ENCODE measurements at places on chromosomes 7 and 10. TPM values are rescaled to one million over a fixed set of nuclear protein-coding genes. Genes with fewer than 3 reads are reported as not detected.
A peak's percentile ranks its signal among the peaks of the same experiment; 100 is the strongest.

- no peak for DNase-seq
Measured at GRCh38 chr10:44354771-44355170, 30.1 kb downstream of the CXCL12 start.

GRCh38 chr7:94444813-94445212, 50.1 kb downstream of the COL1A2 start:
- DNase-seq: no peak

DNA sequence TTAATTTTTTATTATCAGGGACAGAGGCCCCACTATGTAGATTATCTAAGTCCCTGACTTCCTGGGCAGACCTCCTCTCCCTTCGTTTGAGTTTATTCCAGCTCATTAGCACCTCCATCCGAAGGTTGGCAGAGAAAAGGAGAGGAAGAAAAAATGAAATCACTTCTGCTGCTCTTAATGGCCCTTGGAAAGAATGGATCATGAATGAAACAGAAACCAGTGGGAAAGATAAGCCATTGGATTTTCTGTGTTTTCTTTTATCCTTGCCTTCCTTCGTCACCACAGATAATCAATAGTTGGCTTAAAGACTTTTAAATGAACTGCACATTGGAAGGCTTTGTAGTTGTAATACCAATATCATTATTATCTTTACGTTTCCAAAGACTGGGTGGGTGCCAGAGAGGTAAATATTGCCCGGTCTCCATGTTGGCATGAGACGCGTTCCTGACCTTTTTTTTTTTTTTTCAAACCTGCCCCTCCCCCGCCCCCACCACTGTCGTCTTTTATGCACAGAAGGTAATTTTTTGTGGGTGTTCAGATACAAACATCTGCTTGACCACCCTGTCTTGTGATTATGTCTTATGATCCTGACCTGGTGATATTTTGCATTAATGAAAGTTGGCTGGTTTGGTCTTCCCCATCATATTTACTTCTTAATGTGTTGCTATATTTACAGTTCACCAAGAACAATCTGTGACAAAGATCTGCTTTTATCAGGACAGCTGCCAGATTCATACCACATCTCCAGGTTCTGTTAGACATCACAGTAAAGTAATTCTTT, 116.8 kb downstream of the ARID5B start:
- DNase-seq: no peak

DNA sequence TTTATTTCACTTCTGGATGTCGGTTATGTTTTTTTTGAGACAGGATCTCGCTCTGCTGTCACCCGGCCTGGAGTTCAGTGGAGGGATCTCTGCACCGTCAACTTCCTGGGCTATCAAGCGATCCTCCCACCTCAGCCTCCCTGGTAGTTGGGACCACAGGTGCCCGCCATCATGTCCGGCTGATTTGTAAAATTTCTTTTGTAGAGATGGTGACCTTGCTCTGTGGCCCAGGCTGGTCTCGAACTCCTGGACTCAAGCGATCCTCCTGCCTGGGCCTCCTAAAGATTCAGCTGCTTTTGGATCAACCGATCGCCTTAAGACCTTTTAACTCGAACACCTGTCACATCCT, 606 bp upstream of the RABGEF1 start:
- DNase-seq: no peak

DNA sequence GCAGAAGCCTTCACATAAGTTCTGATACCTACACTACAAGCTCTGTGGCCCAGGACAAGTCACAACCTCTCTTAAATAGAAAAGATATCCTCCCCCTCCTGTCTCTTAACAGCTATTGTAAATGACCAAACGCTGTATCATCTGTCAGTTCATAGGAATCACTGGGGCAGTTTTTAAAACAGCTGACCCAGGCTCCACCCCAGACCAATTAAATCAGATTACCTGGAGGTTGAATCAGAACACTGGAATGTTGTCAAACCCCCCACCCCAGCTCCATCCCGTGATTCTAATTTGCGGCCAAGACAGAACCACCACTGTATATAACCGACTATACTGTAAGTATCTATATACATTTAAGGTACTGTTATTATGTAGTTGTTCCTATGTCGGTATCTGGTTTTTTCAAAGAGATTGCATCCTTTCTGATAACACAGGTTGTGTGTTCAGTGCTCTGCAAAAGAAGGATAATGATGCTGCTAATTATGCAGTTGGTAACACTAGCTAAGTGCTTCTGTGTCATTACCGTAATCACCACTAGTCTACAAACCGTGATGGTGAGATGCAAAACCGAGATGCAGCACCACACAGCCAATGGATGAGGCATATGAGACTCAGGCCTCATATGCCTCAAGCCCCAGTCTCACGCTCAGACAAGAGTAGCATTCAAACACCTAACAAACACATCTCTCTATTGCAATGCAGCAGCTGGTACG, 47.4 kb downstream of the TNS3 start:
- no peak for DNase-seq

DNA sequence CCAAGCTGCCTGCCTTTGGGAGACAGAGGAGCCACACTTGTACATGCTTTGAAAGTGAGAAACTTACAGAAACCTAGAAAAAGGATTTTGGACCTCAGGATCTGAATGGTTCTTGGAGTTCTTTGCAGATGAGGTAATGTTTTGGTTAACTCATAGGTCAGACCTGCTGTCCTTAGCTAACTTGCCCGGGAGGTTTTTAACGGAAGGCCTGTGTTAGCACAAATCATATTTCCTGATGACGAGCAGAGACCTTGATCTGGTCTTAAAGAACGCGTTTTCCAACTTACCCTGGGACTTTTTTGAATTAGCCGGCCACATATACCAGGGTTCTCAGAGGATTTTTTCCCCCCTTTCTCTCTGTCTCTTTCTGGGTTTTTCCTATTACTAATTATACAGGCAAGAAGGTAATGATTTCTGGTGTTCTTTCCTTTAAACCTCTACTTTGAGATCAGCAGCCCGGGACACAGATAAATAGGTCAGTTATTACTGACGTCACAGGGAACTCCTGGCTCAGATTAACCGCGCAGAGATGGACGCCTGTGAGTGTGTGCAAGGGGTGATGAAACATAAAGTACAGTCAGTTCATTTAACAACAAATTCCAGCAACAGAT, 101.7 kb upstream of the KLF6 start:
- no peak for DNase-seq

DNA sequence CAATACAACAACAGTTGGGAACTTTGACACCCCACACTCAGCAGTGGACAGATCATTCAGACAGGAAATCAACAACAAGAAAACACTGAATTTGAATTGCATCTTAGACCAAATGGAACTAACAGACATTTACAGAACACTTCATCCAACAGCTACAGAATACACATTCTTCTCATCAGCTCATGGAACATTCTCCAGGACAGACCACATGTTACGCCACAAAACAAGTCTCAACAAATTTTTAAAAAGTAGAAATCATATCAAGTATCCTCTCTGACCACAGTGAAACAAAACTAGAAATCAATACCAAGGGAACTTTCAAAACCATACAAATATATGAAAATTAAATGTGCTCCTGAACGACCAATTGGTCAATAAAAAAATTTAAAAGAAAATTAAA, 212.3 kb downstream of the DNAJC1 start:
- no peak for DNase-seq

The EIF5AL1 gene
- total RNA-seq: 0.32 TPM

The PPP1R17 gene
- total RNA-seq: not detected

DNA sequence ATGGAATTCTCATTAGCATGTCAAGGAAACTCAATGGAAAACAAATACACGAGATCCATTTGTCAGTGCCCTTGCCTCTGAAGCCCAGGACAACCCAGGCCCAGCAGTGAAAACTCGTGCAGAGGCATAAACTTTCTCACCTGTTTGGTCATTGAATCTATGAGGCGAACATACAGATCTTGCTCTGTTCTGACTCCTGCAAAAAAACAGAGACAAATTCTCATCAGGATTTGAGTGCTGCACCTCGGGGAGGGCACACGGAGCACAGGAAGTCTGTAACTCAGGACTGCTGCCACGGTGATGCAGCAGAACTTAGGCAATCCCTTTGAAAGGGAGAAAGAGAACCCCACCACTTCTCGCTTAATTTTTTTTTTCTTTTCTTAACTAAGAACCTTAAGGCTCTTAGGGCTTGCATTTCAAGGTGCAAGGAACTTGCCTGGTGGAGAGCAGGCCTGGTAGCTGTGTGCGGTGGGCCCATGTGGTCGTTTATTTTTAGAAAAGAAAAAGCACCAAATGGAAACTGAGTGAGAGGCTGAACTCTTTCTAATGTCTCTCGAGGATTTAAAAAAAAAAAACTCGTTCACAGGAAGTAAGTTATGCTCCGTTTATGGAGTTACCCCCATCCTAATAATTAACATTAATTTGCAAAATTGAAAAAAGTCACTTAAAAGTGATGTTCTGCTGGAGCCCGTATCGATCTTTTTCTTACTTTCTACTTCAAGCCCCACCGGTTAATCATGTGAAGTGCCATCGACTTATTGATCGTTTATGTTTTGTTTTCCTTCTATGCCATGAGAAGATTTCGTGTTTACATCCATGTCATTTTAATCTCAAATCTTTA, 1.8 kb downstream of the EBF3 start:
- no peak for DNase-seq

DNA sequence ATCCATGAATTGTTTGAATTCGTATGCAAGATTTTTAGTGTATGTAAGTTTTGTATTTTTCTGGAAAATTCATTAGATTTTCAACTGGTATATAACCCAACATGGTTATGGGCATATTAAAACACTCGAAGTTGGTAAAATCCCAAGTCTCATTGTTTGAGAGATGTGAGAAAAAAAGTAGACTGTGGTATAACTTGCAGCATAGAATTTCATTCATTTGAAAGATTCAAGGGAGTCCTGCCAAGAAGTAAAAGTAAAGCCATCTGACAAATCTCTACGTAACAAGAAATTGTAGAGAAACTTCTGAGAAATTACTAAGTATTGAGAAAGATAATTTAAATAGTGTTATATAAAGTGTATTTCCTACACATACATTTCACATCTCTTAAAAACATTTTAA, 40.2 kb downstream of the SEMA3E start:
- DNase-seq: no peak

The C7orf57 gene
- 0.11 TPM for total RNA-seq

The MYPN gene
- total RNA-seq: not detected

DNA sequence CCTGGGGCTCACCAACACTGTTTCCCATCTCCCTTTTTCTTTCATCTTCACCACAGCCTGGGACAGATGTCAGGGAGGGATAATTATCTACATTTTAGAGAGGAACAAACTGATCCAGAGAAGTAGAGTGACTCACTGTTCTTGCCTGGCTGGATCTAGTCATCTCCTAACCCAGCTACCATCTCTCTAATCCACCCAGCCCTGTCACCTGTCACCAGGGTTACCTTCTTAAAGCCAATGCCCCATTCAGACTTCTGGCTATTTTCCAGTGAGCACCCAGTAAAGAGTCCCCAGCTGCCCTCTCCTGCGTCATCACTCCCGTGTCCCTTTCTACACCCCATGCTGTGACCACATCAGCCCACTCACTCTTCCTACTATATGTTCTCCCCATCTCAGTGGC, 68.4 kb upstream of the DUSP5 start:
- no peak for DNase-seq

DNA sequence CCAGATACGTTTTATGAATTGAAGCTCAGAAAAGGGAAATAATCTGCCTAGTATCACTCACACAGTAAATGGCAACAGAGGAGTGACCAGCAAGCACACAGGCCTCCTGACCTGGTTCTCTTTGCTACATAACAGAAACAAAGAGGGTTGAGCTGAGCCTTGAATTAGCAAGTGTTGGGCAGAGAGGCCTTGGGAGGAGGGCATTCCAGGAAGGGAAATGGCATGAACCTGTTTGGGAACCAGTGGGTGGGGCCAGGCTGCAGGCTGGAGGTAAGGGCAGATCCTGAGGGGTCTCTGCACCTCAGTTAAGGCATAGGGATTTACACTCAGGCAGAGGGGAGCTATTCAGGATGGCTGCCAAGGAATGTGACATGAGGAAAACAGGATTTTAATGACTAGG, 24.8 kb upstream of the CYCS start:
- DNase-seq: no peak

GRCh38 chr10:79979976-79980687, 31.2 kb upstream of the SFTPD start:
- no peak for DNase-seq

GRCh38 chr10:96495544-96495943, 18.2 kb downstream of the TLL2 start:
- no peak for DNase-seq

DNA sequence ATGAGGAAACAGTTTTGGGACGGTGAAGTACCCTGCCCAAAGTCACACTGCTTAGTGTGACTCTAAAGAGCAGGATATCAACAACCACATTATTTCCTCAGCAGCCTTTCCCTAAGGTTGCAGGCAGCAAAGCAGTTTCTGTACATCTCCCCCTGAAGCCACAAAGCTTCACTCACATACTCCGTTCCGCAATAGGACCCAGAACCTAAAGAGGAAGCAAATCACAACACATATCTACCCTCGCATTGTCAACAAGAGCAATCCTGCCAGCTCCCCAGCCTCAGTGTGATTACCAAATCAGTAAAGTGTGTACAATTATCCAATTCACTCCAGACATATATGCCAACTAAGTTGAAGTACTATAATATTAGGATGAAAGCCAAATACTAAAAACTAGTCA, 30.8 kb downstream of the VAX1 start:
- no peak for DNase-seq

- no peak for DNase-seq
Measured at GRCh38 chr7:129514683-129515082, 12.4 kb downstream of the SMKR1 start.

DNA sequence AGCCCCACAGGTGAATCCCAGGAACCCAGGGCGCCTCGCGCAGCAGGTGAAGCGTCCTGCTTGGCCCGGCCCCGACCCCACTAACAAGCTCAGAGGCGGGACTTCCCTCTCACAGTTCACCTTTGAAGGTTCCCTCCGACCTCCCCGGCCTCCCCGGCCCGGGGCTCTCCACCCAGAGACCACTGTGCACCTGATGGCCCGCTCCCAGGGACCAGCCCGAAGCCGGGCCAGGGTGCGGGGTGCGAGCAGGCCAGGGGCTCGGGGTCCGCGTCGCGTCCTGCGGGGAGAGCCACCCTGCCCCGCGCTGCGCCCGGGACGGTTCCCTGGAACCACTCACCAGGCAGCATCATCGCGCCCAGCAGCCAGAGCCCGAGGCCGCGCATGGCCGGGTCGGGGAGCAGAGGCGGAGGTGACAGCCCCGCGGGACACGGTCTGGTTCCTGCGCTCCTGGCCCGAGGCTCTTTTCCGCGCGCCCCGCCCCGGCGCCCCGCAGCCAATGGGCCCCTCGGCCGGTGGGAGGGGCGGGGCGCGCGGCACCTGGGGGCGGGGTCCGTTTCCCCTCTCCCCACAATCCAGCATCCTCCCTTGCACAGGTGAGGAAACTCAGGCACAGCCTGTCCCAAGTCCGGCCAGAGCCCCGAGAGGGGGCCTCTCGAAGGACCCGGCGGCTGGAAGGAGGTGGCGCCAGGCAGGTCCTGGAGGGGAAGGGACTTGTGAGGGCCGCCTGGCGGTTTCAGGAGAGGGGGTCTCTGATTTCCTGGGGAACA, at the start of gene ADAM8:
Gene ADAM8 (minus strand): TSS at position 434 of the 767 bp plus-strand sequence. CDS start 51 bp downstream, at position 383.
- peak; percentile 66 for DNase-seq

GRCh38 chr7:132498319-132498718, 78.0 kb downstream of the PLXNA4 start:
- DNase-seq: no peak
